ENCODE measurements at places on chromosomes 16 and 17.

GRCh38 chr16:3961449-3961849, 80.9 kb upstream of the CREBBP start:
- DNase-seq: no peak

DNA sequence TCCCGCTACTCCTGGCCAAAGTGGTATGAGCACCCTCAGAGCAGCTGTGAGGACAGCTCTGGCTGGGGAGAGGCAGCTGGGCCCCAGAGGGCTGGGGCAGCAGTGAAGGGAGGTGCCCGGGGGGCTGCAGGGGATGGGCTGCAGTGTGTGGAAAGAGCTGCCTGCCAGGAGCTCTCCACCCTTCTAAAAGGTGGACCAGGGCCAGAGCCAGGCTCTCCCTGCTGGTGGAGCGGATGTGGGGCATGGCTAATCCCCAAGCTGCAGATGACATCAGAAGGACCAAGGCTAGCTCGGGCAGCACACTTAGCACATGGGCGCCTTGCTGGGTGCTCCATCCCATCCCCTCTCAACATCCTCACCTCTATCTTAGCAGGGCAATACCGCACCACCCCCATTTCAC, 103.1 kb downstream of the SDK2 start:
- no peak for DNase-seq

DNA sequence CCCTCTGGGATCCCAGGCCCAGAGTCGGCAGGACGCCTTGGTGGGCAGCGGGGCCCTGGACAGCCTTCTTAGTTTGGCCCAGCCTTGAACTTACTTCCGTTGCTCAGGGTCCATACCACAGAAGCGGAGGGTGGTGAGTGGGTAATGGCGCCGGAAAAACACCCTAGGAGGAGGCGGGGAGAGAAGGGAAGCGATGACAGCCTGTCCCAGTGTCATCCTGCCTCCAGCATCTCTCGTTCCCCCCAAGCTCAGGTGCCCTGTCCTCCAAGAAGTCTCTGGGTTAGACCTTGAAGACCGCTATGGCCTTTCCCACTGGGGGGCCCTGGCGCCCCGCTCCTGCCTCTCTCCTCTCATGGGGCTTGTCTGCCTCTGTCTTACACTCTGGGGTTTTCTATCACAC, 22.9 kb downstream of the TNS4 start:
- no peak for DNase-seq

DNA sequence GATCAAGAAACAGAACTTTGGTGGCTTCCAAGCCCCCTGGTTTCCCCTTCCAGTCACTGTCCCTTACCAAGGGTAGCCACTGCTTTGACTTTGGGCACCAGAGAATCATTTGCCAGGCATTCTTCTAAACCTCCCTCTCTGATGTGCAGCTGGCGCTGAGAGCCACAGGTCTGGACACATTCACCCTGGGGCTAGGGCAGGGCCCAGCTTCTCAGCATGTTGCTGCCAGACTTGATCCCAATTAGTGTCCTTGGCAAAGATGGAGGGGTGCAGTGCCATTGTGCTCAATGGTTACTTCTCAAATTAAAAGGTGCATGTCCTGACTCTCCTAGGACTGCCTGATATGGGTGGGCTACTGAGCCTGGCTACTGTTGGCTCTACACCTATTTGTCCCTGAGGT, 7.6 kb upstream of the SLC47A2 start:
- DNase-seq: no peak

GRCh38 chr16:12611916-12612597, 191.6 kb downstream of the CPPED1 start:
- DNase-seq: no peak

GRCh38 chr17:29032857-29033197, 10.1 kb upstream of the PIPOX start:
- DNase-seq: no peak

DNA sequence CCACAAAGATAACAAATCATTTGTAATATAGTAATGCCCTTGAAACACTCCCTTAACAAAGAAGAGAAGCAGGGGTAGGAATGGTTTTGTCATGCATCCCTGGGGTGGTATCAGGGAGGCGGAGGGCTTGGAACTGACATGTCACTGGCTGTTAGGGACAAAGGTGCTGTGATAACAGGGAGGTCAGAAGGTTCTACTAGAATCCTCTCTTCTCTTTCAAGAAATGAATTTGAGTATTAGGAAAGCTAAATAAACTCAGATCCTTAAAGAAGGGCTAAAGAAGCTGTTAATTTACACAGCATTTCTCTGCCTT, 65.4 kb upstream of the ADAMTS18 start:
- DNase-seq: no peak

DNA sequence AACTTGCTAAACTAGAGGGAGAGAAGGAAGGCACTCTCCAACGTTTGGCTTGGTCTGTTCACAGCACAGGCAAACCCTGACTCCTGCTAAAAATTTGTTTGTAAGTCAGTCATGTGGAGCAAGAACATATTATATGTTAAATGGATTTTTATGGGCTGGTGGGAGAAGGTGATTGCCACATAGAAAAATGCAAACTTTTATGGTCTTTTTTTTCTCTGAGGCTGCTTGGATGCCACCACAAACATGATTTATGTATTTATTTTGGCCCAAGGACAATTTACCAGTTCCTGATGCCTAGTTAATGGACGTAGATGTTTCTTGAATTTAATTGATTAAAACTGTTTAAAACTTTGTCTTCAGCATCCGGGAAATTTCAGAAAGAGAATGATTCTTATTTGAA, 274.2 kb upstream of the MYOCD start:
- no peak for DNase-seq

DNA sequence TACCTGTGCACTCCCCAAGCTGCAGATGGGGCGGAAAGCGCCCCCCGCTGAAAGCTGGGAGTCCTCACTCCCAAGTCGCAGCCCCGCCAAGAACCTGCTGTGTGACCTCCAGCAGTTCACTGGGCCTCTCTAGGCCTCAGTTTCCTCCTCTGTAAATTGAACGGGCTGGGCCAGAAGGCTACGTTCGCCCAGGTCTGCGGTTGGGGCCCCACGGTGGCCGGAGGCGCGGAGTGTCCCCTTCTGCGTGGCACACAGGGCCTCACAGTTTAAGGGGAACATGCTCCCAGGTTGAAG, 628 bp downstream of the GALK1 start:
- no peak for DNase-seq

DNA sequence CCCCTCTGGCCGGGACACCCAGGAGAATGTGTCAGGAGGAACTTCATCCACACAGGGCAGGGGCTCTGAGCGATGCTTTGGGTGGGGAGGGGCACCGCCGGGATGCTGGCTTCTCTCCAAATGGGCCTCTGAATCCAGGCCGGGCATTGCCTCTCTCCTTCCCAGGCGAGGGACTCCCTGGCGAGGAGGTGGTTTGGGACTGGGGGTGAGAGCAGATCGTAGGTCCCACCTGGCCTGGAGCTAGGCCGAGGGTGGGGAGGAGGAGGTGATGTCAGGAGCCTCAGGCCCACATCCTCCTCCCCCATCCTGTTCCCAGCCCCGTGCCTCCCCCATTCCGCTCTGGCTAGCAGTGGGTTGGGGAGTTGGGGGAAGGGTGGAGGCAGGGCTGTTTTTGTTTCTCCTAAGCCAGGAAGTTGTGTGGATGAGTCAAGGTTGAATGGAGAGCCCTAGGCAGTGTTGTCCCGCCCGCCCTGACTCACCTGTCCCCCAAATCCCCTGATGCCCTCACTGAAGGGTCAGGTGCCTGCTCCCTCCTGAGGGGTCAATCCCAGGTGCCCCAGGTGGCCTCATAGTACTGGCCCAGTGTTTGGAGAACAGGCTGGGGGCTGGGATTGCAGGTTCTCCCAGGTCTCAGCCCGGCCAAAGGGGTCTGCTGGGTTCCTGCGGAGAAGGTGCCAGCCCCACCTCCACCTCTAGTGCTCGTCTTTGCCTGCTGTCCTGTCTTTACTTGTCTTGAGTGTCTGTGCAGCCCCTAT, 2.8 kb downstream of the GRB7 start:
- no peak for DNase-seq

GRCh38 chr17:57475796-57476195, 219.5 kb downstream of the MSI2 start:
- no peak for DNase-seq

DNA sequence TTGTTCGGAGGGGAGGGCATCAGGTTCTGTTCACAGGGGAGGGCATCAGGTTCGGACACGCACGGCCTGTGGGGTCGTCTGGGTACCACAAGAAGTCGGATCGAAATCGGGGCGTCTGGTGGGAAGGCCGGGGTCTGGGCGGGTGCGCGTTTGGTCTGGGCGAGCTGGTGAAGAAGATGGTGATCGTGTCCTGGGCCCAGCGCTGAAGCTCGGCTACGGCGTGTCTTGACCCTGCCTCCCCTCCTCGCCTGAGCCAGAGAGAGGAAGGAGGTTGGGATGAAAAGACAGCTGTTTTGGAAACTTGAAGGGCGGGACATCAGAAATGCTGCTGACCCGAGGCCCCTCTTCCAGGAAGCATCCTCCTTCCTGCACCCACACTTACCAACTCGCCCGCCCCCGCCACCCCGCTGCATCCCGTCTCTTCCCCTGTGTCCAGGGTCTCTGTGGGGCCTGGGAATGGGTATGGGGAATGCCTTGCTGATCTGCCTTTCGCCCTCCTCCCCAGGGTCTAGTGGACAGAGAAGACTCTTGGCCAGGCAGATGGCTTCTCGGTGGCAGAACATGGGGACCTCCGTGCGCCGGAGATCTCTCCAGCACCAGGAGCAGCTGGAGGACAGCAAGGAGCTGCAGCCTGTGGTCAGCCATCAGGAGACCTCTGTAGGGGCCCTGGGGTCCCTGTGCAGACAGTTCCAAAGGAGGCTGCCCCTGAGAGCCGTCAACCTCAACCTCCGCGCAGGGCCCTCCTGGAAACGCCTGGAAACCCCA, 498 bp downstream of the PIMREG start:
- DNase-seq: no peak

DNA sequence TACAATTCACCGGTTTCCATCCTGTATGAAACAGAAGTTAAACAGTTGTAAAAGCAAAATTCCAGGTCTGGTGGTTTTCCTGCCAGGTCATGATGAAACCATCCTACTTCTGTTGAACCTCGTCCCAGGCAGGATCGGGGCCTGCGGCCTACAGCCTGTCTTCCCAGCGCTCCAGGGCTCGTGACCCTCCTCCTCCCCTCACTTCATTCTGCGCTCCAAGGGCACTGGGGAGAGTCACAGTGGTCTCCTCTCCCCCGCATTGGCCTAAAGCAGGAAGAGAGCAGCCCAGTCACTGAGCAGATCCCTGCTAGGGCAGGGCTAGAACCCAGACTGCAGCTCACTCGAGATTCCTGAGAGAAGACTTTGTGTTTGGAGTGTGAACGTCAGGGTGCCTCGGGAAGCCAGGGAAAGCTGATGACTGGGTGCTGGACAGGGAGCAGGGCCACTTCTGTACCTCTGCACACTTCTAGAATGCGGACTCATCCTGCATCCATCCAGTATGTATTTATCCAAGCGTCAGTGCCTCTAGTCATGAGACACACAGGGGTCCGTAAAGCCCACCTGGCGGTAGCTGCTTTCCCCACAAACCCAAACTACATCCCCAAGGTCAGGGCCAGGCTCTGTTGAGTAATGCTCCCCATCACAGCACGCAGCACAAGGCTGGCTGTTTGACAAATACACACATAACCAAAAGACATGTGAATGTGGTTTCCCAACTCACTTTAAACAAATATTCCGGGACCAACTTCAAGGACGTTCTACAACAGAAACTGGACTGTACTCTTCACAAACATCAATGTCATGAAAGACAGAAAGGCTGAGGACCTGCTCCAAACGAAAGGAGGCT, 1.7 kb upstream of the ITGAE start:
- DNase-seq: no peak

DNA sequence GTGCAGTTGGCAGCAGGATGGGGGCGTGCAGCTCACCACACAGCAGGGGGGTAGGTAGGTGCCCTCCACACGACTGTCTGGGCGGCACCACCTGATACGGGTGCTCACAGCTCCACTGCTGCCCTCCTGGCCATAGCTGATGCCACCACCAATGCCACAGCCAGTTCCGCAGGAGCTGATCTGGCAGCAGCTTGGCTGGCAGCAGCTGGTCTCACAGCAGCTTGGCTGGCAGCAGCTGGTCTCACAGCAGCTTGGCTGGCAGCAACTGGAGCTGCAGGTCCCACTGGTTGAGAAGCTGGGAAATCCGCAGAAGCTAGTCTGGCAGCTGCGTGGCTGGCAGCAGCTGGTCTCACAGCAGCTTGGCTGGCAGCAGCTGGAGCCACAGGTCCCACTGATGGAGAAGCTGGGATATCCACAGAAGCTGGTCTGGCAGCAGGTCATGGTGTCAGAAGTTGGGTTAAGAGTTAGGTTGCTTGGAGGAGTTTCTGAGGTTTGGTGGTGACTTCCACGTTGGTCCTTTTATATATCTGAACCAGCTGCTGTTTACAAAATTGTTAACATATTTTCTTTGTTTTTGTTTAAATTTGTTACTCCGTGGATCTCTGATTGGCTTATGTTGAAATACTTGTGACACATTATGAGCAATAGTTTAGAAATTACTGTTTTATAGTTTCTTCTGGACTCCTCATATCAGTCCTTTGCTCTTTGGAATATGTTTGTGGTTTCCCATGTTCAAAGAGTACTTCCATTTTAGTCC, at the start of gene KRTAP1-5:
Gene KRTAP1-5 (minus strand): TSS at position 494 of the 757 bp plus-strand sequence. CDS start 53 bp downstream, at position 441.
- DNase-seq: no peak

DNA sequence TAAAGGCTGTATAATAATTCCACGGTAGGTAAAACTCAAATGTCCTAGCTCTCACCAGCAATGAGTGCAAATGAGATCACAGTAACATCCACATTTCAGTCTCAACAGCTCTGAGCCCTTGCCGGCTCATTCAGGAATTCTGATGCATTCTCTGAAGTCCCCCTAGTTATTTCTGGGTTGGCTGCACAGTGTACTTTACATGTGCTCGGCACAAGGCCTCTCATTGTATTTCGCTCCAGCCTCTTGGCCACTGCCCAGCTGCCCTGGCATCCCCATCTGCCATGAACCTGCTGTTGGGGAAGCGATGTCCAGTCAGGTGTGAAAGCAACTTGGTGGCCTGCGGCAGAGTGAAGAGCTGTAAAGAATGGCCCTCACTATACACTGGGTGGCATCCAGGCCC, 14.3 kb downstream of the PRCD start:
- DNase-seq: no peak

GRCh38 chr17:42518755-42519545, 17.1 kb upstream of the NAGLU start:
- no peak for DNase-seq

DNA sequence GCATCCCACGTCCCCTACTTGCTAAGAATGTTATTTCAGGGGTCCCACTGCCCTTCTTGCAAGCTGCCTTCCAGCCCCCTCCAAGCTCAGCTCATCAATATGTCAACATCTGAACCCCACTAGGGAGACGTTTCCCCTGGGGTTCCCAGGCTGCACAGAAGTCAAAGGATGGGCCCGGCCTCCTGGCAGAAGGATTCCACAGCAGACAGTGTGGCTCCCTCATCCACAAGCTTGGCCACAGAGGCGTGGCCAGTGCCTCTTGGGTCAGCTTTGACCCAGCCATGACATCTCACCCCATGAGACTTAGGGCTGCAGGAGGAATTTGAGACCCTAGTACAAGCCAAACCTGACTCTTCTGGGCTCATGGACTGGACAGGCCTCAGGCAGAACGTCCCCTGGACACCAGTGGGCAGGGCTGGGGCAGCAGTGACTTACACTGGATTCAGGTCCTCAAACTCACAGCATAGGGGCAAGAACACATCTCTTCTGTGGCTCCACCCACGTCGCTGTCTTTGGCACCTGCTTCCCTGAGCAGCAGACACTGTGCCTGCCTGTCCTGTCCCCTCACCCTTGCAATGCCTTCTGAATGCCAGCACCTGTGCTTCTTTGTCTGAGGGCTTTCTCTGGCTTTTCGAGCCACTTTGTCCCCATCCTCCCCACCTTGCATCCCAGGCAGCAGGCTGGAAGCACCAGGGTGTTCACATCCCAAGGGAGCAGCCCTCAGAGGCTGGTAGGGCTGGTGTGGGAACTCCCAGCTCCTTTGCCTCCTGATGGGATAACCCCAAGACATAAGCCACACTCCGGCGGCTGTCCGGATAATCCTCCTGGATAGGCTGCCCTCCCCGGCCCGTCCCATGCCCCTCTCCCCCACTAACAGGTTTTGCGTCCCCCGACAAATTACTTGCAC, 56.0 kb upstream of the ENPP7 start:
- DNase-seq: no peak
